Astrocyte (in vitro differentiated cells and primary cell): ENCODE measurements at places on chromosomes 13 and 19.

DNA sequence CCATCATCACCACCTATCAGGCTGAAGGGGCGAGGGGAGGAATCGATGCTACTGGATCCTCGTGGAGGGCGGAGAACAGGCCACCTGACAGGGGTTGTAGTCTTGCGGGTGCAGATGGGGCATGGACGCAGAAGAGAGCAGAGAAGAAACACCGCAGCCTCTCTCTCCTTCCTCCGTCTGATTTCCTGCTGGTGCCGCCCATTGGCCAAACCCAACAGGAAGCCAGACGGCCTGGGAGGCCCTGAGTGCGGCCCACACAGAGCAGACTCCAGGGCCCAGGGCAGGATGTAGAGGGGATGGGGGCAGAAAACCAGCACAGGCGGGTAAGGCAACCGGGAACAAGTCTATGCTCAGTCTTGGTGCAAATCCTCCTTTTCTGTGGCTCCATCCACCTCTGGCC is 15.4 kb downstream of the CEBPA start:
- DNase-seq, result no peak

- no peak for DNase-seq
Observed at GRCh38 chr13:84263354-84264069, 381.2 kb upstream of the SLITRK1 start.

GRCh38 chr13:106104281-106104901 is 431.1 kb downstream of the EFNB2 start:
- DNase-seq, result peak; percentile 95

DNA sequence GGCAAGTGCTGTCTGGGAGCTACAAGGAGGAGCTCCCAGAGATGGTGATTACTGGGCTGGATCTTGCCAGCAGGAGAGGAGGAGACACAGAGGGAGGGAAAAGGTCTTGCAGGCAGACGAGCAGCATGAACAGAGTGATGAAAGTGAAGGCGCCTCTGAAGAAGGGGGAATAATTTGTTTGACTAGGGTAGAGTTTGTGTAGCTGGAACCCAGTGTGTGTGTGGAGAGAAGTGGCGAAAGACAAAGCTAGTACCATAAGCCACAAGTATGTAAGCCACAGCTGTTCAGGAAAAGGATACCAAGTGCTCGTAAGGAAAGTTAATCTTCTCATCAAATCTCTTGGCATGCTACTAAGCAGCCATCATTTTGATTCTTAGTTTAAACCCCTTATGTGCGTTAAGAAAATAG is 5.4 kb downstream of the FLT1 start:
- DNase-seq, result no peak

GRCh38 chr19:35267353-35267817 is 1.4 kb upstream of the USF2 start:
- DNase-seq, result no peak

DNA sequence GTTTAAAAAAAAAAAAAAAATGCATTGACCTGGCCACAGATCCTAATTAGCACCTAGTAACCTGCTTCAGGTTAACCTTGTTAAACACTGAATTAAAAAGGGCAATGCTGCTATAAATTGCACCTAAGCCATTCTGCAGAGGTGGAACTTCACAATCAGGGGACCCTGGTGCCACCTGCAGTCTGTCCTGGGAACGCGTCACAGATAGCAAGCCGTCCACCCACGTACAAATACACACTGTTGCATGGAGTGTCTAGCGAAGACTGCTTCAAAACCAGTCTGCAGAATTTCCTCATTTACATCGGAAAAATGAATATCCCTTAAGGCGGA is 169.3 kb downstream of the COL4A1 start:
- DNase-seq, result peak; percentile 37

DNA sequence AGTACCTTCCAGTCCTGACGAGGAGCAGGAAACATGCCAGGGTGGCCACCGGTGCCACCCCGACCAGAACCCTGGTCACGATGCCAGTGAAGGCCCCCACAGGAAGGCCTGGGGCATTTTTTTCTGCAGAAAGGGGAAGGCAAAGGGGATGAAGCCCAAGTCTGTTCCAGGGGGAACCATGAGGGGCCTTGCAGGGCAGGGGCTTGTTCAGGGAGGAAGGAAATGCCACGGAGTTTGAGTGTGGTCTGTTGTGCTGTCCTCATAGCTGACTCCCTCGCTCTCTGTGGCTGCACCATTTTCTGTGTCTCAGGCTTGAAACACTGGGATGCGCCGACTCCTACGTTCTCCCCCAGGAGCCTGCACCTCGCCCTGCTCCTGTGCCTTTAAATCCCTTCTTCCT is 27.5 kb upstream of the CEACAM1 start:
- DNase-seq, result no peak

DNA sequence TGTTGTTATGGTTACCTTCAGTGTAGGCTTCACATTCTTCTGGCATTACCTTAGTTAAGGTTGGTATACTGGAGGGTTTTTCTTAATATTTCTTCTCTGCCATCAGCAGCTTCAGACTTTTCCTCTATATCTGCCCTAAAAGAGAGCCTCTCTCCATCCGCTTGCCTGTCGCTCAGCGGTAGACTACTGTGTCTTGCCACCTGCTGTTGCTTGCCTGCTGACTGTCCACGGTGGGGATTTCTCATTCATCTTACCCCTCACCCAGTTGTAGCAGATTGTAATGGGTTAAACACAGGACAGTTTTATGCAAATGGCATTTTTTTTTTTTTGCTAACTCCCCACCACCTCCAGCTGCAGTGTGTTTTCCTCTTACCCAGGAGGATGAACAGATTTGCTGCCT is 577.2 kb downstream of the SLITRK5 start:
- DNase-seq, result no peak

GRCh38 chr19:13644645-13645044 is 119.7 kb upstream of the MRI1 start:
- DNase-seq, result no peak

DNA sequence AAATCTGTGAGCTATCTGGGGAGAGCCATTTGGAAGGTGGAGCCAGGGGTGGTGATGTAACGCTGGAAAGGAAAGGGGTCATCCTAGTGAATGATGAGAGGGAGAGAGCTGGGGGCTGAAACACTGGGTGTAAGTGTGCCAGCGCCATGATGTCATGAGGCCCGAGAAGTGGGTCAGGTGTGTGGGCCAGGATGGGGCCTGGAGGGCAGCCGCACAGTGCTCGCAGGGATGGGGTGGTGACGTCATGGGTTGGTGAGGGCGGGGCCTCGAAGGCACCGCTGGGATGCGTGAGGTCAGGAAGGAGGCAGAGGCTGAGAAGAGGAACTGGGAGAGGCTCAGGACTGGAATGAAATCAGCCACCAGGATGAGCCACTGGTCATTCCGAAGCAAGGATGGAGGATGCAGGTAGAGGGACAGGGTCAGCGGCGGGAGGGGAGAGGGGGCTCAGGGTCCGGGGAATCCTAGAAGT is 4.4 kb downstream of the CCDC61 start:
- no peak for DNase-seq

- no peak for DNase-seq
Observed at GRCh38 chr13:69243366-69243765, 864.3 kb upstream of the ATXN8OS start.
